ENCODE measurements at places on chromosomes 2 and 18.

- no peak for DNase-seq
Measured at GRCh38 chr18:55884498-55884897, 296.5 kb upstream of the TCF4 start.

GRCh38 chr2:237998530-237998929 is 31.7 kb downstream of the UBE2F start:
- no peak for DNase-seq

- DNase-seq = no peak
Measured at GRCh38 chr2:104788742-104789455, 65.0 kb upstream of the POU3F3 start.

DNA sequence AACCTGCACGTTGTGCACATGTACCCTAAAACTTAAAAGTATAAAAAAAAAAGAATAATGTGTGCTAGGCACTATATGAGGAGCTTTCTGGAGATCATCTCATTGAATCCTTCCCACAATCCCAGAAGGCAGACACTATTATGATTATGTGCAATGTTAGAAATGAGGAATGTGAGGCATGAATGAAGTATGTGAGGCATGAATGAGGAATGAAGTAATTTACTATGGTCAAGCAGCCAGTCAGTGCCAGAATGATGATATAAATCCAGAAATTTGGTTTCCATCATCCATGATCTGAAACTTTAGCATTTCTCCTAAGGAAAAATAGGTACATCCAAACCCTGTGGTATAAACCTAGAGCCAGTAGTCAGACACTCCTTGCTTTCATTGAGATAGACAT is 42.0 kb downstream of the CCDC148 start:
- DNase-seq = no peak

DNA sequence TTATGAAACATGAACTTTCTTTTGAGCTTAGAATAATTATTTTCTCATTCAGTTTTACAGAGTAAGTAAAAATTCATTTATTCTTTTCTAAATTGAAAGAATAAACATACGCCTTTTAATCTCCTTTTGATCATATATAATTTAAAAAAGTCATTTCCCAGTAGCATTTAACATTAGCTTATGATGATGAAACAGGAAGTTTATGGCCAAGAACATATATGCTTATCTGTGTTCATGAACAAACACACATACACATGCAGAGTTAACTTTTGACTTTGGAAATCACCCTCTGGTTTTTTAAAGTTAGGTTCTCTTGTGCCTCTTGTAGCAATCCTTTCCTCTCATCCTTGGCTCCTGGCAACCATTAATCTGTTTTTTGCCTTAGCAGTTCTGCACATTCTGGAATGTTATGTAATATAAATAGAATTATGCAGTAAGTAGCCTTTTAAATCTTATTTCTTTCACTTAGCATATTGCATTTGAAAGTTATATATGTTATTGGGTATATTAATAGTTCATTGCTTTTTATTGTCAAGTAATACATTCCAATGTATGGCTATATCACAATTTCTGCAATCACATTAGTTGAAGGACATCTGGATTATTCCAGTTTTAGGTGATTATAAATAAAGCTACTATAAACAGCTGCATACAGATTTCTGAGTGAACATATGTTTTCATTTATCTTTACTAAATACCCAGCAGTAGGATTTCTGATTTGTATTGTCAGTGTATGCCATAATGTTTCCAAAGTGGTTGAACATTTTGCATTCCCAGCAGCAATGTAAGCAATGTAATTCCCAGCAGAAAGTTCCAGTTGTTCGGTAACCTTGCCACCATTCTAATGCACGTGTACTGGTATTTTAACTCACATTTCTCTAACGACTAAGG is 210.3 kb downstream of the ZRANB3 start:
- DNase-seq = no peak

DNA sequence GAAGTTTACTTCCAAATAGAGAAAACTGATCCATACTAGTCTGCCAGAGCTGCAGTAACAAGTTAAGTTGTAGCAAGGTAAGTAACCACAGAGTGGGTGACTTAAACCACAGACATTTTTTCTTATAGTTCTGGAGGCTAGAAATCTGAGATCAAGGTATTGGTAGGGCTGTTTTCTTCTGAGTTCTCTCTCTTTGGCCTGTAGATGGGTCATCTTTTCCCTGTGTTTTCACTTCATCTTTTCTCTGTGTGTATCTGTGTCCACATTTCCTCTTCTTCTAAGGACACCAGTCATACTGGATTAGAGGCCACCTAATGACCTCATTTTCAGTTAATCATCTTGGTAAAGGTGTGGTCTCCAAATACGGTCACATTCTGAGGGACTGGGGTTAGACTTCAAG is 142.9 kb upstream of the MEX3C start:
- DNase-seq = no peak

GRCh38 chr2:112768432-112768831 is 4.0 kb upstream of the CKAP2L start:
- DNase-seq = no peak

GRCh38 chr2:12020833-12021469 is 274.5 kb downstream of the LPIN1 start:
- DNase-seq = no peak

GRCh38 chr2:18723219-18723618 is 133.8 kb upstream of the NT5C1B start:
- DNase-seq = no peak

DNA sequence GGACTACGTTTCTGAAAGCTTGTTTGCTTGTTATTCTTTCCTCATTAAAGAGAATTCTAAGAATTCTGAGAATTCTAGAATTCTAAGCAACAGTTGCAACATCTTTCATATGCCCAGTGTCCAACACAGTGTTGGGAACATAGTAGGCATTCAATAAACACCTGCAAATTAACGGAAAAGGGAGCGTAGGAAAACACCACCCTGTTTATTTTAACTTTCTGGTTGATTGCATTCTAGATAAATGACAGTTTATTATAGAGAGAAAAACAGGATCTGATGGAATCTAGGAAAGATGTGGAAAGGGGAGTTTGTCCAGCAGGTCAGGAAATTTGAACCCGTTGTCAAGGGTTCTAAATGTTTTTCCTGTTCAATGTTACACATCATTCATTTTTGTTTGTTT is 24.2 kb upstream of the EFEMP1 start:
- no peak for DNase-seq

- DNase-seq = no peak
Measured at GRCh38 chr2:10775021-10775780, 37.4 kb downstream of the PDIA6 start.

GRCh38 chr2:129911363-129912065 is 68.0 kb upstream of the RAB6C start:
- no peak for DNase-seq

DNA sequence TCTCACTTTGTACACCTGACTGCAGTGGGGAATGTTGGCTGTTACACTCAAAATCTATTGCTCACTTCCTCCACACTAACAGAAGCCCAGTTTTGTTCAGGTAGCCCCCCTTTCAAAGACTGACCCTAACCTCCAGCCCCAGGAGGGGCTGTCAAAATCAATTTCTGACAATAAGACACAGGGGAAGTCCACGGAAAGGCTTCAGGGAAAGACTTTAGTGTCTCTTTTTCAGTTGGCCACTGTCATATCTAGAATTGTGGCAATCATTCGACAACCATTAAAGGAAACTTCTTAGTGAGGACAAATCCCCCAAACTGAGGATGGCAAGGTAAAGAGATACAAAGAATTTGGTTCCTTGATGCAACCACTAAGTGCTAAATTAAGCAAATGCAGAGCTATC is 59.0 kb downstream of the BARD1 start:
- DNase-seq = no peak

GRCh38 chr2:127359520-127359919 is 28.3 kb downstream of the MAP3K2 start:
- DNase-seq = no peak

DNA sequence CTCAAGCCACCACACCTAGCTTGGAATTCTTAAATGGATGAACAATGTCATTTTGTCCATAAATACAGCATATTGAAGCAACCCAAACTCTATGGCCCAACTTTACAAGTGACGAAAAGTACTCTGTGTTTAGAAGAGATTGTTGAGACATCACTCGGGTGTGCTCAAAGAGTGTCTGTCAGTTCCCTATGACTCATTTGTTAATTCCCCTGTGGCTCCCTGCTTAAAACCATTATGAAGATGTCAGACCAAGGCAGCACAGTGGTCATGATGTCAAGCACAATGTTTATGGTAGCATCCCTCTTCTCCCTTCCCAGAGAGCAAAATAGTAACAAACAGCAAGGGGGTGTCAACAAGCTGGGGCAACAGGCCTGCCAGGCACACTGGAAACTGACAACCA is 3.0 kb downstream of the LYG1 start:
- DNase-seq = no peak

DNA sequence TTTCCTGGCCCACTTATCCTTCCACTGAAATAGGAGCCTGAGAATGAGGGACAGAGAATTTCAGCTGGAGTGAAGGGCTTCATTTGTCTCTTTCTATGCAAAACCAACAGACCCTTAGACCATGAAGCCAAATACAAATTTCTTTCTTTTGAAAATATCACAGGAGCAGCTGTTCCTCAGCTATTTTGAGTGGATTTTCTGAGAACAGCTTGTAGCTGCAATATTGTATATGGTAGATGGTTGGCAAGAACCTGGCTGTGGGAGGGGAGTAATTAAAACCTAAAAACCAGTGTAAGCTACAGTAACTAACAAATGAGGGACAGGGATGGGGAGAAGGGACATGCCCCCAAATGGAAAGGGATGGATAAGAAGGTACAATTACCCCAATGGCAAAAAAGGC is 350.3 kb upstream of the CDH20 start:
- DNase-seq = no peak

GRCh38 chr2:7427293-7428060 is 510.3 kb downstream of the RNF144A start:
- no peak for DNase-seq

DNA sequence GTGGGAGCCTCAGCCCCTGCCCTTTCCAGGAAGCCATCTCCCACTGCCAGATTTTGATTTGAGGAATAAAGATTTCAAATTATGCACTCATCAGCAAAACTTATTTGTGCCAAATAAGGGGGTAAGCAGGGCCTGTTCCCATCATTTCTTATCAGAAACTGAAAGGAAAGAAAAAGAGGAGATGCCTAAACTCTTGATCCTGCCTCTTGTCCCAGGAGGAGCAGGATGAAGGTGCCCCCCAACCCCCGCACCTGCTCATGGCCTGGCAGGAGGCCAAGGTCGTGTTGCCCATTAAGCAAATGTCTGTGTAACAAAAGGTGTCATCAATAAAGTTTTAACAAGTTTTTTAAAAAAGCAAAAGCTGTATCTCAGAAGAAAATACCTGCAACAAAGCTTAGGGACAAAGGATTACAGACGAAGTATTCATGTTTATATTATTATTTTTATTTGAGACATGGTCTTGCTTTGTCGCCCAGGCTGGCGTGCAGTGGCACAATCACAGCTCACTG is 80.0 kb downstream of the INPP5D start:
- DNase-seq = no peak

- DNase-seq = no peak
Measured at GRCh38 chr2:83388804-83389203, 1070.3 kb downstream of the SUCLG1 start.
